ENCODE measurements at places on chromosomes 1 and 21. TPM values are rescaled to one million over a fixed set of nuclear protein-coding genes. Genes with fewer than 3 reads are reported as not detected.

Gene MRPL55
- total RNA-seq, result 90.4 TPM

Gene MAEL
- 1.5 TPM for total RNA-seq

Gene NUF2
- total RNA-seq, result 13.2 TPM

Gene RTCA
- total RNA-seq, result 28.8 TPM

Gene LHX8
- not detected for total RNA-seq

Gene MSH4
- total RNA-seq, result 0.44 TPM

Gene MTMR11
- 7.9 TPM for total RNA-seq

Gene MASP2
- not detected for total RNA-seq

Gene NIBAN1
- total RNA-seq, result 19.6 TPM

Gene PRRX1
- 73.7 TPM for total RNA-seq

Gene DNAJC8
- total RNA-seq, result 134 TPM

Gene S100A5
- total RNA-seq, result not detected

Gene GNPAT
- 51.4 TPM for total RNA-seq

DNA sequence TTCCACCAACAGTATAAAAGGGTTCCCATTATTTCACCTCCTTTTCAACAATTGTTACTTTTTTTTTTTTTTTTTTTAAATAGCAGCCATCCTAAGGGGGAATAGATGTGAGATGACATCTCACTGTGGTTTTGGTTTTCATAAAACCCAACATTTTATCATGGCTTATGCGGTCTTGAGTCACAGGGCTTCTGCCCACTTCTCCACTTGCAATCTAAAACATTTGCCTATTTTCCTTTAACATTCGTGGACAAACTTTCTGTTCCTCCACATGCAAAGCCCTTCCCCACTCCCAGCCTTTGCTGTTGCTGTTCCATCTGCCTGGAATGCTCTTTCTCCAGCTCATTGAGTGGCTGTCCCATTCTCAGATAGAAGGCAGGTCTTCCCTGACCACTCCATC, 239.7 kb upstream of the KCNK2 start:
- H3K27ac ChIP-seq, result no peak overlapping the region
- H3K27me3 ChIP-seq, result no peaks in the 10 kb centered on the region
- H3K4me3 ChIP-seq, result no peak overlapping the region
- no peak for DNase-seq

DNA sequence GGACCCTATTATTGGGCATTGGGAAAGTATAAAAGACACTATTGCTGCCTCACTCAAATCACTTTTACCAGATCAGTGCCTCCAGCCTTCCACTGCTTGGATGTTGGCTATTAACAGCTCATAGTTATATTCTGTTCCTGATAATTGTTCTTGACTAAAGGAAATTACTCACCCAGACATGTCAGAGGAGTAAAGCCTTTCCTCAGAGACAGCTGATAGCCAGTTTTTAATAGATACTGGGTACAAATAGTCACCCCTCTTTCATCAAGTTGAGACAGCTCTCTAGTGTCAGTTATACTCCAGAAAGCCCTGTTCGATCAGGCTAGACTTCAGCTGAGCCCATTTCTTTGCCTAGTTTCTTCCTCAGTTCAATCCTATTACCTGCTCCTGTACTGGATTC, 876.1 kb upstream of the B3GALT2 start:
- H3K4me3 ChIP-seq, result no peak overlapping the region
- H3K4me1 ChIP-seq, result no peaks in the 10 kb centered on the region
- no peak overlapping the region for H3K27ac ChIP-seq
- no peaks in the 10 kb centered on the region for H3K36me3 ChIP-seq
- no peaks in the 10 kb centered on the region for H3K27me3 ChIP-seq

DNA sequence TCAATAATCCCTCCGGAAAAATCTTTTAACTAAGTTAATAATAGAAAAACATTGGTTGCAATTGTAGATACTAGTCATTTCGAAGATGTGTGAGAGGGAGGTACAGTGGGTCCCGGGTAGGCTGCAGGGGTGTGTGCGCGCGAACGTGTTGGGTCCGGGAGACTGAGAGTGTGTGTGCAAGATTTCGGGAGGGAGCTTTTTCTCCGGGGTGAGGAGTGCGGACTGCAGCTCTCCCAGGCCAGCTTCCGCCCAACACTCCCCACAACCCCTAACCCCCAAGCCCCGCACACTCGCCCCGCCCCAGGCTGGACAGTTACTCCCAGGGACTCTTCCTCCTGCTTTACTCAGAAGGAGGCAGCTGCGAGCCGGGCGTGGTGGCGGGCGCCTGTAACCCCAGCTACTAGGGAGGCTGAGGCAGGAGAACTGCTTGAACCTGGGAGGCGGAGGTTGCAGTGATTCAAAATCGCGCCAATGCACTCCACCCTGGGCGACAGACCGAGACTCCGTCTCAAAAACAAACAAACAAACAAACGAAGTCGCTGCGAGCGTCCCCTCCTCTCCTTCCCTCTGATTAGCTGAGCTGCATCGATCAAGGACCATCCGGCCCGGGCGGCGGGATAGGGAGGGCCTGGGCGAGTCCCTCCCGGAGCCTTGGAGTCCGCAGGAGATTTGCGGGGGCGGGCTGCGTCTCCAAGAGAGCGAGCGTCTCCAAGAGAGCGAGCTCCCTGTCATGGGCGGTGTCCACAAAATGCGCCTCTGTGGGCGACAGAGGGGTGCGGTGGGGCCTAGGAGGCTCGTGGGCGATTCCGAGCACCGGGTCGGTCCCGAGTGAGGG, 28.3 kb upstream of the PPM1J start:
- H3K4me3 ChIP-seq, result no peak overlapping the region
- H3K36me3 ChIP-seq, result no peaks in the 10 kb centered on the region
- peaks cover 40% of the 10 kb centered on the region for H3K27me3 ChIP-seq
- no peak for DNase-seq

DNA sequence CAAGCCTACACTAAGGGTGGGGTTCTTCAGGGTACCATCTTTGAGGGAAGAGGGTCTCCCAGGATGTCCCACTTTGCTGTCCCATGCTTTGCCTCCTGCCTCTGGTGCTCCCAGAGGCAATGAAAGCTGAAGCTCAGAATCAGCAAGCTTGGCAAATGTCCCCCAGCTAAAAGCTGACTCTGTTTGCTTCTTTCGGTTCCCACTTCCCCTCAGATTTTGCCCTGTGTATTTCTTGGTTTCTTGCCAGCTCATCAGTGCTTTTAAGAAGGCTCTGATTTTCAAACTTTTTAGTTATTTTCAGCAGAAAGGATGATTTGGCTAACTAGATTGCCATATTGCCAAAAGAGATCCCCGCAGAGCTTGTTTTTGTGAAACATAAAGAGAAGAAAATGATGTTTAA, 33.1 kb upstream of the COG2 start:
- no peak overlapping the region for H3K4me3 ChIP-seq
- no peaks in the 10 kb centered on the region for H3K4me1 ChIP-seq
- H3K27ac ChIP-seq, result no peak overlapping the region
- no peaks in the 10 kb centered on the region for H3K27me3 ChIP-seq
- H3K36me3 ChIP-seq, result no peaks in the 10 kb centered on the region
- no peak for DNase-seq

DNA sequence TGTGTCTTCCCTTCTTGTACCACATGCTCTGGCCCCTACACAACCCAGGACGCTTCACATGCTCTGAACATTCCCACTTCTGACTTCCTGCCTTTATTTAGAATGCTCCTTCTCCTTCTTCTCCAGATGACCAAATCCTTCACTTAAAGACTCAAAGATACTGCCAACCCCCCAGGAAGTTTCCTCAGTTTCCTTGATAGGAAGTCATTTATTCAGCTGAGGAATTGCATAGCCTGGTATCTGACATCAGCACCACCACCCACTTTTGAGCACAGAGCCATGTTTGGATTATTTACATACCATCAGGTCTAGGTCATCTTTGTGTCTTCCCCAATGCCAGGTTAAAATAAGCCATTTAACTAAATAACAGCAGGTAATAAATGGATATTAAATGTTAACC, 42.4 kb downstream of the GFI1 start:
- H3K27ac ChIP-seq, result no peak overlapping the region
- H3K36me3 ChIP-seq, result no peaks in the 10 kb centered on the region
- no peak for DNase-seq

DNA sequence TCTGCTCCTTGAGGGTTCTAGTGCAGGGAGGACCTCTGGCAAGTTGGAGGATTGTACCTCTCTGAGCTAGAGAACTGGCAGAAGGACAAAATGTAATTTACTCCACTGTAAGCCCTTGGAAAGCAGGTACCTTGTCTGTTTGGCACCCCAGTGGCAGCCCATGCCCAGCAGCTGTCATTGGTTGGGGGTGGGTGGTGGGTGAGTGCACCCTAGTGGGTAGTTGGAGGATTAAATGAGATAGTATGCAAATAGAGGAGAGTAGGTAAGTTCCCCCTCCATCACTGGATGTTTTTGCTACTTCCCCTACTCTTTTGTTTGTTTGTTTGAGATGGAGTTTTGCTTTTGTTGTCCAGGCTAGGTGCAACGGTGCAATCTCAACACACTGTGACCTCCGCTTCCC, 69.8 kb downstream of the RYR2 start:
- no peak overlapping the region for H3K4me3 ChIP-seq
- H3K27me3 ChIP-seq, result no peaks in the 10 kb centered on the region
- H3K36me3 ChIP-seq, result no peaks in the 10 kb centered on the region
- H3K27ac ChIP-seq, result no peak overlapping the region
- H3K4me1 ChIP-seq, result peaks cover 5% of the 10 kb centered on the region
- no peak for DNase-seq

DNA sequence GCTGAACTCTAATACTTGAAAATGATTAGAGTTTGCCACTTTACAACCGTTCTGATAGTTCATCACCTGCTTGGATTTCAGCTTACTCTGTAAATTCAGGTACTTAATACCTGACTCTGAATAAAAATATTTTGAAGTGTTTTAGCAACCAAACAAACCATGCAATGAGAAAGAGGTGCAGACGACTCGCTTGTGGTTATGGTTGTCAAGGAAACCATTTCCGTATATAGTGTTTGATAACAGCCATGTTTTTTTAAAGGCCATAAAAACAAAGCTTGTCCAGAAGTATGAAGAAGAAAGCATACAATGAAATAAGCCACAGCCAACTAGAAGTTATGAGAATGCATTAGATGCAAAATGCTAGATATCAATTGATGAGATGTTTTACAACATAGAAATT, 167.2 kb upstream of the HMCN1 start:
- H3K27ac ChIP-seq, result no peak overlapping the region
- H3K27me3 ChIP-seq, result no peaks in the 10 kb centered on the region
- DNase-seq, result peak; percentile 62
- no peaks in the 10 kb centered on the region for H3K4me1 ChIP-seq

GRCh38 chr1:22855668-22856606, 116.7 kb downstream of the LACTBL1 start:
- H3K4me3 ChIP-seq, result no peak overlapping the region
- no peak overlapping the region for H3K27ac ChIP-seq
- peaks cover 26% of the 10 kb centered on the region for H3K4me1 ChIP-seq
- DNase-seq, result no peak
- no peaks in the 10 kb centered on the region for H3K27me3 ChIP-seq

GRCh38 chr1:203934651-203935050, 73.3 kb downstream of the SNRPE start:
- no peak overlapping the region for H3K4me3 ChIP-seq
- no peaks in the 10 kb centered on the region for H3K4me1 ChIP-seq
- no peaks in the 10 kb centered on the region for H3K27me3 ChIP-seq
- H3K36me3 ChIP-seq, result no peaks in the 10 kb centered on the region
- DNase-seq, result no peak

GRCh38 chr1:233294913-233295236, 650 bp downstream of the PCNX2 start:
- no peaks in the 10 kb centered on the region for H3K36me3 ChIP-seq
- no peaks in the 10 kb centered on the region for H3K27me3 ChIP-seq
- no peak for DNase-seq

DNA sequence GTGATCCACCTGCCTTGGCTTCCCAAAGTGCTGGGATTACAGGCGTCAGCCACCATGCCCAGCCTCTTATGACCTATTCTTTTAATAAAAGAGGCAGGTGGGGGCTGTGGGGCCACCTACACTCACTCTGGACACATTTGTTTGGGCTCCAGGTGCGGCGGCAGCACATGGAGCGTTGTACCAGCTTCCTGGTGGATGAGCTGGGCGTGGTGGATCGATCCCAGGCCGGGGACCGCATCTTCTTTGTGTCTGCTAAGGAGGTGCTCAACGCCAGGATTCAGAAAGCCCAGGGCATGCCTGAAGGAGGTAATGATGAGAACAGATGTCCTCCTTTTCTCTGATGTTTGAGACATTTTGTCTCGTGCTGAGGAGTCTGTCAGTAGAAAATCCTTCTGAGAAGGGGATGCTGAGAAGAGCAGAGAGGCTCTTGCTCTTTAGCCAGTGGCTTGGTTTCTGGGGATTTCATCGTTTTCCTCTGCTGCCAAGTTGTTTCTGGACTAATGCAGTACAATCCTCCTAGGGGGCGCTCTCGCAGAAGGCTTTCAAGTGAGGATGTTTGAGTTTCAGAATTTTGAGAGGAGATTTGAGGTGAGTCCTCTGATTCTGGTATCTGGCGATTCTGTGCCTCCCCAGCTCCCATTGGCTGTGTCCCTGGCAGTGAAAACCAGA, 17.9 kb upstream of the MIIP start:
- H3K27ac ChIP-seq, result no peak overlapping the region
- no peaks in the 10 kb centered on the region for H3K27me3 ChIP-seq
- H3K4me1 ChIP-seq, result no peaks in the 10 kb centered on the region
- no peak overlapping the region for H3K4me3 ChIP-seq
- H3K36me3 ChIP-seq, result peaks cover 89% of the 10 kb centered on the region

GRCh38 chr1:2315674-2316450, 75.5 kb downstream of the MORN1 start:
- H3K27me3 ChIP-seq, result no peaks in the 10 kb centered on the region
- H3K4me1 ChIP-seq, result peaks cover 91% of the 10 kb centered on the region
- no peak for DNase-seq
- H3K36me3 ChIP-seq, result peaks cover 28% of the 10 kb centered on the region
- H3K27ac ChIP-seq, result peak overlapping the region; percentile 80

- H3K27me3 ChIP-seq, result no peaks in the 10 kb centered on the region
- no peak overlapping the region for H3K27ac ChIP-seq
- peaks cover 29% of the 10 kb centered on the region for H3K4me1 ChIP-seq
- no peaks in the 10 kb centered on the region for H3K36me3 ChIP-seq
Observed at GRCh38 chr1:158118713-158119402, 61.8 kb upstream of the CD1D start.

GRCh38 chr1:15271196-15271595, 24.2 kb downstream of the FHAD1 start:
- no peak overlapping the region for H3K27ac ChIP-seq
- no peaks in the 10 kb centered on the region for H3K36me3 ChIP-seq
- peaks cover 11% of the 10 kb centered on the region for H3K4me1 ChIP-seq
- H3K4me3 ChIP-seq, result no peak overlapping the region

GRCh38 chr1:151867765-151868411, 14.4 kb upstream of the THEM5 start:
- no peaks in the 10 kb centered on the region for H3K27me3 ChIP-seq
- H3K36me3 ChIP-seq, result no peaks in the 10 kb centered on the region
- no peak overlapping the region for H3K27ac ChIP-seq
- no peak for DNase-seq
- H3K4me1 ChIP-seq, result peaks cover 4% of the 10 kb centered on the region

GRCh38 chr1:241997401-241997998, 1.4 kb downstream of the MAP1LC3C start:
- H3K4me1 ChIP-seq, result peaks cover 9% of the 10 kb centered on the region
- H3K36me3 ChIP-seq, result no peaks in the 10 kb centered on the region
- DNase-seq, result no peak
- no peak overlapping the region for H3K27ac ChIP-seq
- H3K4me3 ChIP-seq, result no peak overlapping the region

GRCh38 chr21:45330075-45330781, 42.5 kb upstream of the POFUT2 start:
- no peaks in the 10 kb centered on the region for H3K27me3 ChIP-seq
- H3K4me3 ChIP-seq, result no peak overlapping the region
- H3K36me3 ChIP-seq, result no peaks in the 10 kb centered on the region
